GM12891 (cell line): ENCODE measurements at places on chromosomes 3 and 15.

DNA sequence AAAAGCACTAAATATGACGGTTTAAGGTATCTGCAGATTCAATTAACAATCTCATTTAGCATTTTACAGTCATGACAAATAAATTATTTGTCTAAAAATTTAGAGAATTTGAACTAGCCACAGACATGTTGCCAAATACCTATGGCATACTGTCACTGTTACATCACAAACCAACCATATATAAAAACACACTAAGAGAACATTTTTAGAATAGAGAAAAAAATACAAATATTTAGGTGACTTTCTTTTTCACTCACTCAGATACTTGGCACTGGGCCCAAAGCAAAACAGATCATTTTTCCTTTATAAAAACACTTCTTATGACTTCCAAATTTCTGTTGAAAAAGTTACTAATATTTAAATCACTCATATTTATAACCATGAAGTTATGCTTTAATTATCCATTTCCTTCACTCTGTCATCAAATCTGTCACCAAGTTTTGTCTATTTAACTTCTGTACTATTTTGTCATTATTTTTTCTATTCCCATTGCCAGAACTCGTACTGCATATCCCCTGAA lies 644.7 kb downstream of the OTOL1 start:
- no peak for DNase-seq

DNA sequence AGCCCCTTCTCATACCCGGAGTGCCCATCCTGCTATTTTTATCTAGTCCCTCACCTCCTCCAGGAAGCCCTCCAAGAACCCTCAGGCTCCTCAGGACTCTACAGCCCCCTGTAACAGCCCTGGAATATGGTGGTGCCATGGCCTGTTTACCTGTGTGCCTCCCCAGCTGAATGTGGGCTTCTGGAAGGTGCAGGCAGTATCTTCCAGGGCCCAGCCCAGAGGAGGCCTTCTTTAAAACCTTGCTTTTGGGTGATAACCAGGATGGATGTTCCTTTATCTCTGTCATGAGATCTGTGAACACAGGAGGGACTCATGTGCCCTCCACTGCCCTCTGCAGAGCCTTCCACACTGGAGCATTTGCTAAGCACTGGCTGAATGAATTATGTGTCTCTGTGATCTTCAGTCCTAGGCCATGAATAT lies 36.7 kb upstream of the MRPS22 start:
- DNase-seq, result no peak

- no peak for DNase-seq
These were observed 382.4 kb downstream of the SHQ1 start for GRCh38 chr3:72465853-72466252.

DNA sequence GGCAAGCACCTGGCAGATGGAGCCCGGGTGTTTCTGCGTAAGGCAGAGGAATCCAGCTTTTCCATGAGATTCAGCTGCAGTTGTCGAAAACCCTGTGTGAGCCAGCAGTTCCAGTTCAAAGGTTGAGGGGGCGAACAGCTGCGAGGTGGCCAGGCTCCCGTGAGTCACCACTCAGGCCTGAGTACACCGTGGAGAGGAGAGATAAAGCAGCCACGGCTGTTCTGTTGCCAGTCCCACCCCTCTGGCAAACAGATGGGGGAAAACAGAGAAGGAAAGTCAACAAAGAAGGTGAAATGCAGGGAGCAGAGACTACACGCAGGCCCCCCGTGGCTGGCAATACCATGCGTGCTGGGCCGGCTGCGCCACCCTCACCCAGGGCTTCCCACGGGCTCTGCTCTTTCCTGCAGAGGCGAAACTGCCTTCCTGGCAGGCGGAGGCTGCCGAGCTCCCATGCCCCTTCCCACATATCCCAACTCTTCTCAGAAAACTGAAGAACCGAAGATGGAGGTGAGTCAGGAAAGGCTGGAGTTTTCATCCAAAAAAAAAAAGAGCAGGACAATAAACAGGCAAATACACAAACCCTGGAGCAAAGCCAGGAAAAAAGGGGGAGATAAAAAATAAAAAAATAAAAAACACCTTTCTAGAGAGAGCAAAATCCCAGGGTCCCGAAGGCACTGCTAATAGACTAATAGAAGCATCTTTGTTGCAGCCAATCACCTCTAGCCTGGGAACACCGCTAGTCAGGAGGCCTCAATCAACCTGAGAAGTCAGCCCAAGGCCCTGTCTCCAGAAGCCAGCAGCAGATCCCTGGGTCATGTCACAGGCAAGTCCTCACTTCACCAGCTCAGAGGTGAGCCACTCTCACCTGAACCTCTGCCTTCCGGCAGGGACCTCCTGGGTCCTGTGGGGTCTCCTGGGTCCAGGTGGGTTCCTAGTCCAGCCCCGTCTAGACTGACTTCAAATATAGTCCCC lies 37.7 kb downstream of the FAM174B start:
- DNase-seq, result no peak

- no peak for DNase-seq
These were observed 35.5 kb downstream of the USF3 start for GRCh38 chr3:113660896-113661295.

DNA sequence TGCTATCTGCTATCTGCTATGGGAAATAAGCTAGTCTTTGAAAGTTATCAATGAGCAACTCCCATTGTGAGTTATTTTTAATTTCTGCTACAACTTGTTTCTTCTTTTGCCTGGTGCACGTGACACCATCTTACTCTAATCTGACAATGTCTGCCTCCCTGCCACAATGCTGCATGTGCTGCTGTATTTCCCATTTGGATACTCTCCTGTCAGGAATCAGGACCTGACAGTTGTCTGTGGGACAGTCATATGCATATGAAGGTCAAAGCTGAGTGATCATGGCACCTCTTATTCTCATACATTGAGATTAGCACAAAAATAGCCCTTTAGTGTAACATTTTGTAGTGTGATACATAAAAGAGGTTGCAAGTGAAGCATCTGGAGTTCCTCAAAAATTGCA lies 45.8 kb downstream of the HMG20A start:
- DNase-seq, result no peak

DNA sequence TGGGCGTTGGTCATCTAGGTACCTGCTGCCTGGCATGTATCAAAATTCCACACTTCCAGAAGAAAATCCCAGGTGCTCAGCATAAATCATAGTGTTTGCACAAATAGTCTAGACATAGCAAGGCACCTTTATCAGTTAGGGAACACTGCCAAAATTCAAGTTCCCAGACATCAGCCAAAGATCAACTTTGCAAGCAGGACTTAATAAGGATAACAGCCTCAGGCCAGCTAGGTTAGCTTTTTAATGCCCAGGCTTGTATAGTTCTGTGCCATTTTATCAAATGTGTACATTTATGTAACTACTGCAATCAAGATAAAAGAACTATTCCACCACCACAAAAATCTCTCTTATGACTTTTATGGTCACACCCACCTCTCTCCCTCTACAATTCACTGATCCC lies 30.7 kb downstream of the DZIP3 start:
- DNase-seq, result no peak

DNA sequence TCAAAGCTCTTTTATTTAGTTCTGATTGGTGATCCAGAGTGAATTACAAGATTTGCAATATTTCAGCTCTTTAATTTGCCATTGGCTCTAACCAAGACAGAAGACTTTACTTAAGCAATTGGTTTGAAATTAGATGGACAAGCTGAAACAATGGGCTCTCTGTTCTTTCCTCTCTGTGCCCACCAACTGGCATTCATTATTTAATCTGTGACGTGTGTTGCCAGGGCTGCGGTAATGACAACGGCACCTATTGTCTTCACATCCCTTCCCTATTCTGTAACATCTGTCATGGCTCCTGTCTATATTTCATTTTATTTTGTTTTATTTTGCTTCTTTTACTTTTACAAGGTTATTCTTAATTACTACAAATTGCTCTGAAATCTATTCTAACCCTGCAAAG lies 33.9 kb downstream of the PLD1 start:
- DNase-seq, result no peak

DNA sequence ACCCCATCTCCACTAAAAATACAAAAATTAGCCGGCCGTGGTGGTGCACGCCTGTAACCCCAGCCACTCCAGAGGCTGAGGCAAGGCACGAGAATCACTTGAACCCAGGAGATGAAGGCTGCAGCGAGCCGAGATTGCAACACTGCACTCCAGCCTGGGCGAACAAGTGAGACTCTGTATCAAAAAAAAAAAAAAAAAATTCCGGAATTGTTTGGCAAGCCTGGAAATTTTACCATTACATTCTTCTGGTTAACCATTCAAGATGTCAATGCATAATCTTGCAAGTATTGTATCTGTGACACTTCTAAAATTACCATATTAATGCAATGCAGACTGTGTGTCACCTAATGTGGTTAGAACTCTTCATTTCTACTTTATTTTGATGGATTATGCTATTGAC lies 67.0 kb downstream of the CSNK1G1 start:
- no peak for DNase-seq

DNA sequence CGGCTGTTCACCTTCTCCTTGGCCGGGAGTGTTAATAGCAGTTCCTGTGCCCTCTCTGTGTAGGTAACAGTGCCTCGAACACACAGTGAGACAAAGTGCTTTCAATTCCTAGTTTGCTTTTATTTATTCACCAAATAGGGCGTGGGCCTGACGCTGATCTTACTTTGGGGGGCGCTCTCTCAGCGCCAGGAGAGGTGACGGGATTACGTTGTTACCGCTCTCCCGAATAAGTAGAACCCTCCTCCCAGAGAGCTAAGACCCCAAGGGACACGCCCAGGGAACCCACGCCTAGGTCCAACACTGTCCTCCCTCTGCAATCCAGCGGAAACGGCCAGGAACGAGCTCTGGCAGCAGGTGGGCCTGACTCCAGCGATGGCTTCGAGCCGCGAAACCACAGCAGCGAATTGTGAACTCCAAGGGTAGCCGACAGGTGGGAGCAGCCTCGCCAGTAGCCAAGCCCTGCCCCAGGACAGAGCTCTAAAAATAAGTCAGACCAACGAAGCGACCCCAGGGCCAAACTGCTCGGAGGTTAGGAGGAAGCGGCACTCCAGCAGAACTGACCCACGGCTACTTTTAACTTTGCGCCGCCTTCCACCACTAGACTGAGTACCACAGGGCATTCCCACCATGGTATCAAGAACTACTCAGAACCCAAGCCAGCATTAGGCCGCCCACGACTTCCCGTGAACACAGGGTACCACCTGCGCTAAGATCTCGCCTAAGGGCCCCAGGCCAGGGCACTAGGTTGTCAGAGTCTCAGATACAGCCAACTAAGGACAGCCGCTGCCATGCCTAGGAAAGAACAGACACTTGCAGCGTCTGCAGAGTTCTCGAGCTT lies 1.6 kb upstream of the SIN3A start:
- no peak for DNase-seq

- DNase-seq, result no peak
These were observed 26.8 kb downstream of the TIMMDC1 start for GRCh38 chr3:119524931-119525662.

GRCh38 chr15:62749036-62749815 lies 293.3 kb upstream of the TPM1 start:
- no peak for DNase-seq

GRCh38 chr3:32401126-32401525 lies 9.5 kb downstream of the CMTM7 start:
- DNase-seq, result no peak

DNA sequence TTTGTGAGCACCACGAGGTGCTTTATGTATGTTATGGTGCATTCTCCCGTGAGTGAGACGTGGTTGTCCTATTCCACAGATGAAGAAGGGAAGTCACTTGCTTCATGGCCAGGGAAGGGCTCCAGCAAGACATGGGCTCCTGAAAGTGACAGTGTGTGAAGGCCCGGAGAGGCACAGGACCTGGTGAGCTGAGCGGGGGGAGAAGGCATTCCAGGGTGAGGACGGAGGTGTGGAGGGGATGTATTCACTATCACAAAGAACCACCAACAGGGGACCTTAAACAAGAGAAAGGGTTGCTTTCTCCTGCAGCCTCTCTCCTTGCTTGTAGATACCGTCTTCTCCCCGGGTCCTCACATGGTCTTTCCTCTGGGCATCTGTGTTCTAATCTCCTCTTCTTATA lies 139.1 kb downstream of the FBLN2 start:
- no peak for DNase-seq

- DNase-seq, result no peak
These were observed 16.9 kb upstream of the FAM3D start for GRCh38 chr3:58683466-58683865.

GRCh38 chr3:127375151-127375930 lies 87.5 kb upstream of the PRR20G start:
- DNase-seq, result no peak

- DNase-seq, result no peak
These were observed 47.2 kb downstream of the LIMD1 start for GRCh38 chr3:45641756-45642155.

GRCh38 chr3:194637541-194638400 lies 4.6 kb upstream of the TMEM44 start:
- no peak for DNase-seq

DNA sequence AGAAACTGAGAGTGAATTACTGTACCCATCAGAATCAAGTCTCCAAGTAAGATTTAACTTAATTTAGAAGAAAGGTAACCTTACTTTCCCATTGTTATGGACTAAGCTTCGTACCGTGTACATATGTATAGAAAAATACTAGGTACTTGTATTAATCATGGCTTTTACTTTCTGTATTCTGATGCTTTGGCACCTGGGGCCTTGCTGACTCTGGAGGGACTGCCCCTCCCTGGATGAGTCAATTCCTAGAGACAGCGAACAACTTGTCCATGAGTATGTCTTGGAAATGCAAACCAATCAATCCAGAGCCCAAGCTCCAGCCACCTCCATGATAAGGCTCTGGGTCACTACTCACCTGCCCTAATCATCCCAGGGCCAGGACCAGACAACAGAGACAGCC lies 50.0 kb upstream of the DGKG start:
- DNase-seq, result no peak

DNA sequence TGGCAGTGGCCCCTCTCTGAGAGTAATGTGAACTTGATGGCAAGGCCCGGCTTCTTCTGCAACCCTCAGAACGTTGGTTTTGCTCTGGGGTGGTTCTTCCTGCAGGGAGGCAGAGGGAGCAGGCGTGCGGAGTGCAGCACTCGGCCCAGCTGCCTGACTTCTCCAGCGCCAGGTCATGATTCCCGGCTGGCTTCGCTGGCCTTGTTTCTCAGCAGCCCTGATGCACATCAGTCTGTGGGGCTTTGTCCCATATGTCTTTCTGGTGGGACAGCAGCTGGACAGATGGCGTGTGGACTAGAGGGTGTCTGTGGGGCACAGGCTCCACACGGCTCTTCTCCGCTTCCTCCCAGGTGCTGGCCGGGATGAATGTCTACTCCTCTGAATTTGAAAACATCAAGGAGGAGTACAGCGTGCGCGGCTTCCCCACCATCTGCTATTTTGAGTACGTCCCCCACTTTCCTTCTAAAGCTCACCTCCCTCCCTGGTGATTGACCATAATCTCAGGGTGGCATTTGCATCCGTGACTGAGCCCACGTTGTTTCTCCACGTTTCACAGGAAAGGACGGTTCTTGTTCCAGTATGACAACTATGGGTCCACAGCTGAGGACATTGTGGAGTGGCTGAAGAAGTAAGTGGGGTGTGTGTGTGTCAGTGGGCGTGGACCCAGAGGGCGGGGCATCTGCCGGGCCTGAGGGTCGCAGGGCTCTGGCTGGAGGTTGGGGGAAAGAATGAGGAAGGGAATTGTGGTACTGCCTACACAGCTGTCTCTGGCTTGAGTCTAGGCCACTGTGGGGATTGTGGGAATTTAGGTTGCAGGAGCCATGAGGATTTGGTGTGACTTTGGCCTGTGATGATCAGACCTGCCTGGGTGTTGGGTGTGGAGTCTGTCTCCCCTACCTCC lies 57.1 kb downstream of the PDIA5 start:
- DNase-seq, result no peak
